ENCODE measurements at places on chromosomes 5 and 9.

GRCh38 chr5:89706731-89707130 is 702.8 kb downstream of the CETN3 start:
- no peak for DNase-seq

- no peak for DNase-seq
Measured at GRCh38 chr9:38386319-38386895, 6.1 kb upstream of the ALDH1B1 start.

- no peak for DNase-seq
Measured at GRCh38 chr9:126673689-126674364, 60.1 kb downstream of the LMX1B start.

GRCh38 chr5:134458234-134459009 is 46.7 kb upstream of the CDKN2AIPNL start:
- no peak for DNase-seq

DNA sequence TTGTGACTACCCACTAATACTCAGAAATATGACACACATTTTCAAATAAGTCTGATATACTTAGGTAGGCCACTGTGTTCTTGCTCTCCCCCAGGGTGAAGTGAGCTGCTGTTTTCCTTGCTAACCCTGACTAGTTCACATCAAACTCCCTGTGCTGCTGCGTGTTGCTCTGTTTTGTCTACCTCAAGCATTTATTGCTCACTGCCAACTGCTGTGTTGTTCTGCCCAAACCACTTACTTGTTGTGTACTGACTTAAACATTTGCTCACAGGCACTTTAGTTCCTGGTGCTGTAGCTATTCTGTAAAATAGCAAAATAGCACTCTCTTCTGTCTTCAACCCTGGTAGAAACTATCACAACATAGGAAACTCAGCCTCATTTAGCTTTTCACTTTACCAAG is 255.7 kb downstream of the HCN1 start:
- DNase-seq, result no peak

GRCh38 chr5:119795768-119796167 is 166.4 kb downstream of the FAM170A start:
- no peak for DNase-seq

Measured in GM12865 (cell line).